ENCODE measurements at places on chromosomes 13 and 19.

GRCh38 chr13:71610876-71611275 lies 256.1 kb downstream of the DACH1 start:
- no peak for DNase-seq

DNA sequence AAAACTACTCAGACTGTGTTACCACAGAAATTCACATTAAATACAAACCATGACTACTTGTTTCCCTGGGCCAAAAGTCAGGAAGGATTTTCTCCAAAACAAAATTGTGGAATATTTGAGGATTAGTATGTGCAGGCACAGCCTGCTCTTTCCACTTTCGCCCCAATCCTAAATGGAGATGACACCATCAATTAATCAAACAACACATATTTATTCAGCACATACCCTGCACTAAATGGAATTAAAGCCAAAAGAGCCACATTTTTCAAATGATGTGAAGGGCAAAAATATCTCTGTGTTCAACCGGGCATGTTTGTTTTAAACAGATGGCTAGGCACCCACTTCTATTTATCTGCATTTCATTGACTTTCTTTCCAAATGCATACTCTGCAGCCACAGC lies 523.1 kb downstream of the DCT start:
- DNase-seq: no peak

DNA sequence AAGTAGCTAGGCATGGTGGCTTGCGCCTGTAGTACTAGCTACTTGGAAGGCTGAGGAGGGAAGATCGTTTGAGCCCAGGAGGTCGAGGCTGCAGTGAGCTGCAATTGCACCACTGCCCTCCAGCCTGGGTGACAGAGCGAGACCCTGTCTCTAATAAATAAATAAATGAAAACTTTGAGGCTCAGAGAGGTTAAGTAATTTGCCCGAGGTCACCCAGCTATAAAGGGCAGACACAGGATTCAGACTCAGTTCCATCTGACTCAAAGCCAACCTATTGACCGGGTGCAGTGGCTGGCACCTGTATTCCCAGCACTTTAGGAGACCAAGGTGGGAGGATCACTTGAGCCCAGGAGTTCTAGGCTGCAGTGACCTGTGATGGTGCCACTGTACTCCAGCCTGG lies 7.4 kb upstream of the OLFM2 start:
- no peak for DNase-seq

- DNase-seq: peak; percentile 55
Measured at GRCh38 chr13:31545616-31546015, 193.7 kb upstream of the RXFP2 start.

DNA sequence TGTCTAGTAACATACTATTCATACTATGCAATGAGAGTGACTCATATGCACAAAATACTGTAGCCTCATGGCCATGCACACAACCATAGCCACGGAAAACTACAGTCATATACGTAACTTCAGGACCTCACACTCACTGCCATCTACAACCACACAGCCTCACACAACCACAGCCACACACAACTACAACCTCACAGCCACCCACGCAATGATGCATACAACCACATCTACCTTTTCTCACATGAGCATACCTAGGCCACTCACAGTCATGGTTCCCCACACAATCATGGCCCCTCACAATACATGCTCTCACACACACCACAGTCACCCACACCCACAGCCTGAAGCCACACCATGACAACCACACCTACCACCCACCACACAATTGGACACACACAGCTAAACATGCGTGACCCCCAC lies 8.7 kb upstream of the TNFSF14 start:
- DNase-seq: no peak

DNA sequence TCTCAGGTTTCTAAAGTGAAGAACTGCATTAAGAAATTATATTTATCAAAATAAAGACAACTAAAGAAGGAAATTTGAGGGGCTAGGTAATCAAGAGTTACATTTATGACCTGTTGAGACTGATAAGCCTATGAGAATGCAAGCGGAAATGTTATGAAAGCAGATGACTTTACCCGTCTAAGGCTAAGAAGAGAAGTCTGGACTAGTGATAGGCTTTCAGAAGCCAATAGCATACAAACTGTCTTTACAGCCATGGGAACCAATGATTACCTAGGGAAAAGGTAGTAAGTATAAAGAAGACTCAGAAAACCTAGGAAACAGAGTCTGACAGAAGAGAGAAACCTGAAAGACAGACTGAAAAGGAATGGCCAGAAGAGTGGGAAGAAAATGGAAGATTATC lies 11.2 kb downstream of the TSC22D1 start:
- no peak for DNase-seq

- DNase-seq: no peak
Measured at GRCh38 chr13:97275776-97276501, 53.8 kb downstream of the MBNL2 start.

GRCh38 chr19:41175801-41176777 lies 16.9 kb upstream of the CYP2S1 start:
- DNase-seq: peak; percentile 90

DNA sequence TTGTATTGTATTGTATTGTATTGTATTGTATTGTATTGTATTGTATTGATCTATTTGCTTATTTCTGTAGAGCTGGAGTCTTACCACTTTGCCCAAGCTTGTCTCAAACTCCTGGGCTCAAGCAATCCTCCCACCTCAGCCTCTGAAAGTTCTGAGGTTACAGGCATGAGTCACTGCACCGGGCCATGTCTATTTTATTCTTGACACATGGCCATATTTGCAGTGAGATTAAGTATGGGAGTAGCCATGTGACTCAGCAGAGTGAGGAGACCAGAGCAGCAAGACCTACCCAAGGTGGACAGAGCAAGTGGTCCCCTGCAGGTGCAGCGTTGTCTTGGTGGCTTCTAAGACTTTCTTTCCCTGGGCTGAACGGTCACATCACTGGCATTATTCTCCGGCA lies 49.1 kb upstream of the UBAC2 start:
- peak; percentile 44 for DNase-seq

- no peak for DNase-seq
Measured at GRCh38 chr19:42436006-42436405, 6.7 kb downstream of the CXCL17 start.

- no peak for DNase-seq
Measured at GRCh38 chr13:27311518-27312210, 41.0 kb downstream of the RASL11A start.

DNA sequence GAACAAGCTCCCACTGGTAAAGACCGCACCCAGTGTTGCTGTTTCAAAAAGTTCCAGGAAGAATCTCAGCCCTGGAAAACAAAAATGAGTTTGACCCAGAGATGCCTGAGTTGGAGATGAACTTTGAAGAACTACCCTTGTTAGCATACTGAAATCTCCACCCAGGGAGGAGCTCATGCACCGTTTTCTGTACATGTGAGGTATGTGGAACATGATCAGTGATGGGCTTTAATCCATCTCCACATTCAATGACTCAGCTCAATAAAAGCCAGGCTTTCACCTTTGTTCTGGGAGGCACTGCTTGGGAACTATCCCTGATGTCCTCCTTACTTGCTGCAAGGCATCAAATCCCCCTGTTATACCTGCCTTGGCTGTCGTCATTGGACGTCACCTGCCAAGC lies 279.9 kb downstream of the UQCRFS1 start:
- DNase-seq: no peak

DNA sequence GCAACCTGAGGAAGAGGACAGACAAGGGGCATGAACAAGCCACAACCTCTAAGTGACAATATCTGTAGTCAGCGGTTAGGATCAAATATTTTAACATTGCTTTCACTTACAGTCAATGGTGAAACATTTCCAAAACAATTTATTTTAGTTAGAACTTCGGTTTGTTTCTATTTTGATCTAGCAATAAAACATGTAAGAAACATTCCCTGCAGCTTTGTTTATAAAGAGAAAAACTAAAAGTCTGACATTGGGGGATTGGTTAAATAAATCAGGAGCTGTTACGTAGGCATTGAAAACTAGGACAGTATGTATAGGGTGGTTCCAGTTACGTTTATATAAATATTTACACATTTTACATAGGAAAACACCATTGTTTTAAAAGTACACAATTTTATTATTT lies 3.4 kb downstream of the URI1 start:
- no peak for DNase-seq

DNA sequence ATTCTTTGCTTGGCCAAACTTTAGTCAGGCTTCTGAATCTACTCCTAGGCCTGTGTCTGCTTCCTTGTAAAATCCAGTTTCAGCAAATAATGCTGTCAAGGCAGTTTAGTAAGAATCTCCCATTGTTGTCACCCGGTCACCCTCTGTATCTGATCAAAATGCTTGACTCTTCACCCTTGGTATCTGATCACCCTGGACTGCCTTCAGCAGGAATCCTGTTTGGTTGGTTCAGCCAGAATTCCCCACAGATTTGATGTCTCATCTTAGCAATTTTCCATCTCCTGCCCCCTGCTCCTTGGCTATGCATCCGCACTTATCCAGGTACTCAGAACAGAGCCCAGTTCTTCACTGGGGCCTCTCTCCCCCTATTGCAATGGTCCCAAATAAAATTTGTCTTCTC lies 172.4 kb upstream of the UBL3 start:
- DNase-seq: no peak

GRCh38 chr13:55705971-55706370 lies 1434.7 kb upstream of the PRR20A start:
- no peak for DNase-seq

DNA sequence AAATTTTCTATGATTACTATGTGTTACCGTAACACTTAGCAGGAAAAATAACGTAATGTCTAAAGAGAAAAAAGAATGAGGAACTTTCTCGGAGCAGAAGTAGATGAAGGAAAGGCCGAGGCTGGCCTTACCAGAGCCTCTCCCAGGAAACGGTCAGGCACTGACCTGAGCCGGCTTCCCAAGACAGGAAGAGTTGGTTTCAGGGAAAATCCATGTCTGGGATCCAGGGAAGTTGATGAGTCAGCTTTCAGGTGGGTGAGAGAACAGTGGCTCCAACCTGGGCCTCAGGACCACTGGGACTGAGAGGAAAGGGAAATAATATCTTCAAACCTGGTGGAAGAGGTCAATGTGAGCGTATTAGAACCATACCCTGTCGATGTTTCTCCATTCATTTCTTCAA lies 93.3 kb upstream of the UBL3 start:
- no peak for DNase-seq

GRCh38 chr13:46598820-46599180 lies 45.8 kb downstream of the LRCH1 start:
- no peak for DNase-seq

GRCh38 chr19:14033946-14034345 lies 2.4 kb downstream of the IL27RA start:
- no peak for DNase-seq

DNA sequence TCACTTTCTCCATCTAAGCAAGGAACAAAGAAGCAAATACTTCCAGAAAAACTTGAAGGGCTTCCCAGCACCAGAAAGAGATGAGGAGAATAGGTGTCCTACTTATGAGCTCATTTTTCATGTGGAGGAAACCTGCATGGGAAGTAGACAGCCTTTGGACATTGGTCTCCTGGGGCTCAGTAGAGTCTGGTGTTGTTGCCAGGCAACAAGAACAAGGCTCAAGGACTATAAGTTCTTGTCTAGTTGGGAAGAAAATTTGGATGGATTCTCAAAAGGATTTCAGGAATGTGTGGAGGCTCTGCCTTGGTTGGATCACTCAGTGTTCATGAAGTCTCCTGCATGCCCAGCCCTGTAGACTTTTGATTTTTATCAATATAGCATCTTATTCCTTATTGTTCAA lies 84.5 kb downstream of the MBNL2 start:
- no peak for DNase-seq

GRCh38 chr19:18802354-18802753 lies 11.2 kb upstream of the COMP start:
- peak; percentile 3 for DNase-seq

- no peak for DNase-seq
Measured at GRCh38 chr13:71291842-71292146, 575.2 kb downstream of the DACH1 start.

- no peak for DNase-seq
Measured at GRCh38 chr13:76620036-76620435, 266.2 kb downstream of the KCTD12 start.

DNA sequence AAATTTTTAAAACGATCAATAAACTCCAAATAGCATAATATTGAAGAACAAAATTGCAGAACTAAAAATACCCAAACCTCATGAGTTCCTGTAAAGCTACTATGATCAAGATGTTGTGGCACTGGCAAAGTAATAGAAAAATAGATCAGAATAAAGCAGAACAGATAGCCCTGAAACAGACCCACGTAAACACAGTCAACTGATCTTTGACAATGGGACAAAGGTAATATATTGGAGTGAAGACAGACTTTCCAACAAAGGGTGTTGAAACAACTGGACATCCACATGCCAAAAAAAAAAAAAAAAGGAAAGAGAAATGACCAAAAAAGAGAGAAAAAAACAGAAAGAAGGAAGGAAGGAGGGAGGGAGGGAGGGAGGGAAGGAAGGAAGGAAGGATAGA lies 138.7 kb downstream of the IRS2 start:
- DNase-seq: no peak

DNA sequence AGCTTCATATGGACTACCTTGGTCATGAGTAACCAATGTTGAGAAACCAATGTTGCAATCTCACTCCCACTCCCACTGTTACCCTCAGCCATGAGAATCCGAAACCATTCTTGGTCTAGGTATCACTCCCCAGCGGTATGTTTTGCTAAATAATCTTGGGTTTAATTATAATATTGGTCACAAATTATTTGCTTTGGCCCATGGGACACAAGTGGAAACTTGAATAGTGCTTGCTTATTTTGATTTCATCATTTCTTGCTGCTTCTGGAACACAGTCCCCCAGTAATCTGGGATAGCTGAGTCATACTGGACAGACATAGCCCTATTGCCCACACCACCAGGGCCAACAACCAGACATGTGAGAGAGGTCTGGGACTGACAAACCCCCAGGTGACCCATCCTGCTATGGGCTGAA lies 171.6 kb upstream of the IPO5 start:
- no peak for DNase-seq

- peak; percentile 41 for DNase-seq
Measured at GRCh38 chr19:39342647-39343305, 555 bp downstream of the SAMD4B start.

DNA sequence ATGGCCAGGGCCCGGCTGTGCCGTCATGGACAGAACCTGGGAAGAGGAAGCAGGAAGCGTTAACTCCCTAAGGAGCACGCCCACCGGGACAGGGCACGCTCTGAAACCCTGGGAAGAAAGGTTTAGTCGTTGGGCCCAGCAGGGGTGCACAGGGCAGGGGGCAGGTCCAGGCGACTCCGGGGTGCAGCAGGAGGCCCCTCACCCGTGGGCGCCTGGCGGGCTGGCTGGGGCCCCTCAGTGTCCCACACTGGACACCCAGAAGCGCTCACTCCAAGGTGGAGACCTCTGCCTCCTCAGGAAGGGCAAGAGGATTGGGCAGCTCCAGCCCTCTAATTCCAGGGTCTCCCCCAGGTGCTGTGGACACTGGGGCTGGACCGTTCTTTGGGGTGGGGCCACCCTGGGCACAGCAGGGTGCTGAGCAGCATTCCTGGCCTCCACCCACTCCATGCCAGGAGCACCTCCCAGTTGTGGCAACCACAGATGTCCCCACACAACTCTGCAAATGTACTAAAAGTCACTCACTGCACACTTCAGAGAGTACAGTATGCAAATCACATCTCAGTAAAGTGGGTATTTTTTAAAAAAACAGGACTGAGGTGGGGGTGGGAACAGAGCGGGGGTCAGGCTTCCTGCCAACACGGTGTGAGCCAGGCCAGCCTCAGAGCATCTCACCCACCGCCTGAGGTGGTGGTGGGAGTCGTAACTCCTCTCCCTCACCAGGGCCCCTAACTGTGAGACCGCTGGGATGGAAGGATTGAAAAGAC lies 35.2 kb downstream of the PIP5K1C start:
- no peak for DNase-seq

GRCh38 chr19:39692822-39693221 lies 11.5 kb upstream of the LGALS14 start:
- no peak for DNase-seq

- peak; percentile 23 for DNase-seq
Measured at GRCh38 chr19:36488846-36489117, 579 bp downstream of the ZNF566 start.
